ENCODE measurements at places on chromosomes 2 and 18.
A peak's percentile ranks its signal among the peaks of the same experiment; 100 is the strongest.

DNA sequence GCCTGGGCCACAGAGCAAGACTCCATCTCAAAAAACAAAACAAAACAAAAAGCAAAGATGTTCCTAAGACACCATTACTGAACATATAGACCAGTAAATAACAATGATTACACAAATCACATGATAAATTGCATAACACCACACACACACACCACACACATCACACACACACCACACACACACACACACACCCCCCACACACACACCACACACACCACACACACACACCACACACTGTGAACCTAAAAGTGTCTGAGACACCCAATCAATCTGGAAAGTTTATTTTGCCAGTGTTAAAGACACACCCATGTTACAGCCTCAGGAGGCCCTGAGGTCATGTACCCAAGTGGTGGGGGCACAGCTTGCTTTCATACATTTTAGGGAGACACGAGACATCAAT is 62.6 kb upstream of the ASAP2 start:
- DNase-seq: no peak

- DNase-seq: no peak
Measured at GRCh38 chr2:158112992-158113391, 11.3 kb downstream of the UPP2 start.

DNA sequence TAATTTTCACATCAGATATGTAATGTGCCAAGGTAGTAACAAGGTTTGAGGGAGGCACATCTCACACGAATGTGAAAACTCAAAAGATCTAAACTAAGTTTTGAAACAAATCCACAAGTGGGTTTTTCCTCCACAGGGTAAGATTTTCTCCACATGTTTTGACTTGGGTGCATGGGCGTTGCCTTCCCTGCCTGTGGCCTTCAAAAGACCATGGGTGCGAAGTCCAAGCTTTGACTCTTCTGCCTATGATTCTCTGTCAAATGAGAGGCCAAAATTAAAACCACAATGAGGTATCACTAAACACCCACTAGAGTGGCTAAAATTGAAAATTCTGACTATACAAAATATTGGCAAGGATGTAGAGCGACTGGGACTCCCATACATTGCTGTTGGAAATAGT is 30.7 kb downstream of the NIFK start:
- no peak for DNase-seq

DNA sequence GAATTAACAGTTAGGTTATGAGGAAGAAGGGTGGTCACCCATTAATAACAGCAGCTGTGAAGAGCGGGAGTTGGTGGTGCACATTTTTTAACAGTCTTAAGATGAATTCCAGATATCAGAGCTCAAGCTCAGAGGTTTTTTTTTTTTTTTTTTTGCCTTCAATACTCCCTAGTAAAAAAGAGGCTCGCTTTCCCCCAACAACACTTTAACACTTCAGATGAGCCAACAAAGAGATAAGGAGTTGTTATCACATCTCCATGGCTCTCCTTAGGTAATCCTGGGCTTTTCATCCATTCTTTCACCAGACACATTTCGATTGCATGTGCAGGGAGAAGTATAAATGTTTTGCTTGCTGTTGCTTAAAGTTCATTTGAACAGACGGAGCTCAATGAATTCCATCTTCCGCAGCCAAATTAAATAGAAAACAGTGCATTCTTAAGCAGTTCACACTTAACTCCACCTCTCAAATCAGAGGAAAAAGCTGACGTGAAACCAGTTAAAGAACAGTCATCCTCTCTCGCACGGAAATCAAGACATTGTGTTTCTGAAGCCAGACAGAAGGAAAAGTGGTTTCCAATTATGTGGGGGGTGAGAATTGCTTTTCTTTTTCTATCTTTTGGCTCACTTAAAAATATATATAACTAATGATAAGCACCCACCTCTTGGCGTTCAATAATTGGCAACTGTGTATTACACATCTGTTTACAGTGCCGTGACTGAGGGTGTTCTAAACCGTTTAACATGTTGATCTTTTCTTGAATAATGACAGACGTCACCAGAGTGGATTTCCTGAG is 118.2 kb downstream of the ZNF521 start:
- peak; percentile 86 for DNase-seq

DNA sequence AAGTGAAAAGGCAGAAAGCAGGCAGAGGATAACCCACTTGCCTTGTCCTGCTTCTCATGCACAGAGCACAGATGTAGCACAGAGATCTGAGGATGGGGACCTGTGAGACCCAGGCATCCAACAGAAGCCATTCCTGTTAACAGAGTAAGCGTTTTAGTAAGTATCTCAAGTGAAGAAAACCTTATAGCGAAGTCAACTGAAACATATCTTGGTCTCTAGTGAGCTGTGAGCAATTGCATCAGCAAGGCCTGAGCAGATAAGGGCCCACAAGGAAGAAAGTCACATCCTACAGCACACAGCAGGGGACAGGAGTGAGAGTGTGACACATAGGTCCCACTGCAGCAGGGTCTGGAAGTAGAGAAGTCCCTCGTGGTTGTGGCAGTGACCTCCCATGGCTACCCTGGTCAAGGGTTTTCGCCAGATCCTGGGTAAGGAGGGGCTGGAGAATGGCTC is 248.7 kb upstream of the TNP1 start:
- no peak for DNase-seq

DNA sequence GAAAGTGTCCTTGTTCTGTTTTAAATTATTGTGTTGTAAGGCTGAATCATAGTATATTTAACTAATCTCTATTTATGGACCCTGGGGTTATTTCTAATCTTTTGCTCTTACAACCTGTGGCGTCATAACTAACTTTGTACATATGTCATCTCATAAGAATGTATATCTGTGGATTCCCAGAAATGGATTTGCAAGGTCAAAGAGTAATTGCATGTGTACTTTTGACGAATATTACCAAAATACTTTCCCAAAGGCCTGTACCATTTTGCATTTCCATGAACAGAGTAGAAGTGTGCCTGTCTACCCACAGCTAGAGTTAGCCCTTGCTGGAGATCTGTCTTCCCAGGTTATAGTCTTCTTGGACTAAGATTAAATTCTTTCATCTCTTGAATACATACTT is 42.8 kb downstream of the SEMA4F start:
- DNase-seq: no peak

- DNase-seq: no peak
Measured at GRCh38 chr2:225120186-225120585, 77.9 kb upstream of the DOCK10 start.

DNA sequence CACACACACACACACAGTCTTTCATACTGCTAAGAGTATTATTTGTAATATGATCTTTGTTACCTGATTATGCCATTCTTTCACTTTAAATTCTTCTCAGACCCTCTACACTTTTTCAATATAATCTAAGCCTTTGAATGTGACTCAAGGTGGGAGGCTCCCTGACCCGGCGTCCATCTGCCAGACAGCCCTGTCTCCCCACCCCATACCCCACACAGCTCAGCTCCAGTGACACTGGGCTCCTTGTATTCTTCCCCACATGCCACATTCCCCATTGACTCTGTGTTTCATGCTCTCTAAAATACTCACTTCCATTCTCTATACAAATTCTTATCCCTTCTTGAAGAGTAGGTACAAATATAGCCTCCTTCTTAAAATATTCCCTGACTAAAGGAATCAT is 442.2 kb downstream of the TGIF1 start:
- DNase-seq: no peak

DNA sequence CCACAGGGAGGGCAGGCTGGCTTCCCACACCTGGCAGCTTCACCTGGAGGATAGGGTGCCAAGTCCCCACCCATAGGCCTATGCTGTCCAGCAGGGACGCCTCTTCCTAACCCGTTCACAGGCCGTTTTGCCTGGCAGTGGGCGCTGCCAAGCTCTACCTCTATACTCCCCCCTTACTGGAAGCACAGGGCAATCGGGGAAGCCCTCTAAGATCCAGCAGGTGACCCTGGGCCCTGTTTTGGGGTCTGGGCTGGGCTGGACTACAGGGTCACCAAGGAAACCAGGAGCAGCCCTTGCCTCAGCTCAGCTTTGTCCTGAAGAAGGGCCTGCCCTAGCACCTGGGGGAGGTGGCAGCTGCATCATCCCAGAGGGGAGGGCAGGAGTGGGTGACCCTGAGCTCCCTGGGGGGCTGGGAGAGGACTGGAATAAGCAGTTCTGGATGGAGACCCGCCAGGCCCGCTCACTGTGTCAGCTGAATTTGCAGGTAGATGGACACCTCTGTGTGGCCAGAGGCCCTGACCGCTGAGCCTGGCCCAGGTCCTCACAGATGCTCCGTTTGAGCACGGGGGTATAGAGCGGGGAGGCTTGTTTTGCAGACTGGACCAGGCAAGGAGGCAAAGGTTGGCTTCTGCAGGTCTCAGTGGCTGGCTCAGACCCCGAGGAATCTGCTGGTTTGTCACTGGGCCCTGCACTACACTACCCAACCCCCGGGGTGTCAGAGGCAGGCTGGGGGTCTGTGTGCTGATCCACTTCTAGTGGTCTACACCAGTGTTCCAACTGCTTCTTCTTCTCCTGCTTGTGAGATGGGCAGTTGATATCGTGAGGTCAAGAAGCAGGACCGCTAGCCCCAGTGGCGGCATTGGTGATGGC is 163.1 kb downstream of the ASB1 start:
- no peak for DNase-seq

- no peak for DNase-seq
Measured at GRCh38 chr2:209564816-209565215, 141.0 kb downstream of the MAP2 start.

DNA sequence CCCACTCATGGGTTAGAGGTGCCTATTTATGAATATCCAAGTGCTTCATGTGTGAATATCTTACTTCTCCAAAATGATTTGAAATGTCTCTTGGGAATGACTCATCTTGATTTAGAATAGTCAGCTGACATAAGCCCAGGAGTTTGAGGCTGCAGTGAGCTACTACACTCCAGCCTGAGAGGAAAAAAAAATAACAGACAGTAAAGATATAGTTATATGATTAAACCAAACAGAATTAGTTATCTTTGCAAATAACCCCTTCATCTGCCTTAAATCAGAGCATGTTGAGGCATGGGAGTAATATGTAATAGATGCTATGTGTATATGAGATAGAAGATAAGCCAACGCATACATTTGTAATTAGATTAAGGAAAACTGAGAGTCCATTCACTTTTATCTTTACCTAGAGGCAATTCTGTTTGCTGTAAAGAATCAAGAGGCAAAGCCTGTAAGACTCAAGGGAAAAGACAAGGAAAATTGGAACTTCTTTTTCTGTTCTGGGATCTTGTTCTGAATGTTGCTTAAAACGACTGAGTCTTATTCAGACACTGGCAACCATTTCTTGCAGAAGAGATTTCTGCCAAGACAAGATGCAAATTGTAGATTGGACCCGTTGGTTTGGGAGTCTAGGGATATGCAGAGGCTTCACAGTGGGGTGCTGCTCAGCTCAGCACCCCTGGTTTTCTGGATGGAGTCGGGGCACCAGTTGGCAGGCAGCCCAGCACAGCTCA is 104.4 kb downstream of the LIPG start:
- no peak for DNase-seq

- no peak for DNase-seq
Measured at GRCh38 chr18:23114911-23115310, 20.4 kb upstream of the CABLES1 start.

DNA sequence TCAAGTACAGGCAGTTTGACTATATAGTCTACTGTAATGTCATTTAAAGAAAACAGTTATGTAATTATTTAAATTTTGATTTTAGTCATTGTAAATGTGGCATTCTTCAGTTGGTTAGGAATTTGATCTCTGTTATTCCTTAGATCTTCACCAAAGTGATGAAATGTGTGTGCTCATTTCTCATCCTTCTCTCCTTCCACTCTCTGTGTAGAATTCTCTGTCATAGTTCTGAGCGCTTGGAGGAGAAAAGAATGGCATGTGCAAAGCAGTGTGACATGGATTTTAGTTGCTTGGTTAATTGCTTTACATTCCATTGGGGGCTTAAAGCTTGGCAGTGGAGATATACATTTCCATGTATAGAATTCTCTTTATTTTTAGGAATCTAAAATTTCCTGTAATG is 14.8 kb downstream of the PIK3C3 start:
- DNase-seq: no peak

GRCh38 chr2:235977445-235977844 is 190.7 kb downstream of the GBX2 start:
- no peak for DNase-seq

DNA sequence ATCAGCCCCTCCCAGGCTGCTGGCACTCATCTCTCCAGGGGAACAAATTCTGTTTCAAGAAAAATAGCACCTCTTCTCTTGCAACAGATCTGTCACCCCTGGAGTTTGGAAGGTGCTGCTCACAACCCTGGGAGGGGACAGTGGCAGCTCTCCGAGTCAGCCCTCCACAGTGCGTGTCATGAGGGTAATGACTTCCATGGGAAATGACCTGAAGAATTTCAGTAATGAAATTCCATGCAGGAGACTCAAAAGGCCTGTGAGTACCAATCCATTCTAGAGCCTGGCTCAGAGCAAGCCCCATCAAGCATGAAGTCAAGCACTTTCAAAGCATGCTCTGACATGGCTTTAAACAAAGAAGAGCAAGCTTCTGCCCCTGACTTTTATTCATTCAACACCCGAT is 276.3 kb upstream of the PARD3B start:
- DNase-seq: no peak

DNA sequence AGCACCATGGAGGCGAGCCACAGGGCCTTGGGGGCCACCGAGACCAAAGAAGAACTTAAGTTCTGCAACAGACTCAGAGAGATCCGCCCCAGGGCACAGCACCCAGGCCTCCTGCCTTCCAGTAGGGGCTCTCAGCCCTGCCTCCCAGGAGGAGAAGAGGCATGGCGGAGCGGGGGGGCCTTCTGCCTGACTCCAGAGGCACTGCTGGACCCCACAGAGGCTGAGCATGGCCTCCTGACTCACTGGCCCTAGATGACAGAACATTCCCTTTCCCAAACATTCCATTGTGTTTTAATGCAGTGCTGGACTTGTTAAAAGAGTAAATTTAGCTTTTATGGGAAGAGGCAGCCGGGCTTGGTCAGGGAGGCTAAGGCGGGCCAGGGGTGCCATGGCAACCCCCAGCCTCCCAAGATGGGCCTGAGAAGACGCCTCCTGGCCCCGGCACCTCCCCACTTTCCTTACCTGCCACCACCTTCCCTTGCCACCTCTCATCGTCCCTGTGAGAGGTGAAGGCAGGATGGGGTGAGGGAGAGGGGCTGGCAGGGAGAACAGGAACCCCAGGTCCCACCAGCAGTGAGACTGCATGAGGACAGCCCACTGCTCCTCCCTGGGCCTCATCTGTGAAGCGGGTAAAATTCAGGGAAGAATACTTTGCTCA is 65.4 kb downstream of the SMAD7 start:
- DNase-seq: no peak

DNA sequence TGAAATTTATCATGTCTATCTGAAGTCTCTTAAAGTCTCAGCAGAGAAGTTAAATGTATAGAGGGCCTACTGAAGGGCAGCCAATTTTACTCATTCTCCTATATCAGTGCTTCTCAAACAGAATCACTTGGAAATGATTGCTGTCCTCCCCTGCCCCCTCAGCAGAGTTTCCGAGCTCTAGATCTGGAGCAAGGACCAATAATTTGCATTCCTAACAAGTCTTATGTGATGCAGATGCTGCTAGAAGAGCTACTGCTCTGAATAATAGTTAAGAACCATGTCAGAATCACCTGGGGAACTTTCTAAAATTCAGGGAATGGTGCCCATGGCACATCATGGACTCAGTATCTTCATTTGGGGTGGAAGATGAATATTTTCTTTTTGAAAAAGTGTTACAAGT is 105.6 kb upstream of the EPHA4 start:
- no peak for DNase-seq
